CD4-positive, alpha-beta T cell treated with Interleukin-1 beta for 1 hour (primary cell): ENCODE measurements at places on chromosomes 1 and 21.

- peak; percentile 40 for DNase-seq
Observed at GRCh38 chr21:42195378-42196031, 23.4 kb upstream of the ABCG1 start.

- DNase-seq: no peak
Observed at GRCh38 chr1:109882288-109883245, 28.1 kb upstream of the CSF1 start.

- no peak for DNase-seq
Observed at GRCh38 chr1:200364831-200365230, 45.0 kb downstream of the ZNF281 start.

GRCh38 chr1:76770979-76771378 lies 96.3 kb upstream of the ST6GALNAC5 start:
- no peak for DNase-seq

GRCh38 chr1:169019419-169020058 lies 87.0 kb upstream of the ATP1B1 start:
- no peak for DNase-seq

DNA sequence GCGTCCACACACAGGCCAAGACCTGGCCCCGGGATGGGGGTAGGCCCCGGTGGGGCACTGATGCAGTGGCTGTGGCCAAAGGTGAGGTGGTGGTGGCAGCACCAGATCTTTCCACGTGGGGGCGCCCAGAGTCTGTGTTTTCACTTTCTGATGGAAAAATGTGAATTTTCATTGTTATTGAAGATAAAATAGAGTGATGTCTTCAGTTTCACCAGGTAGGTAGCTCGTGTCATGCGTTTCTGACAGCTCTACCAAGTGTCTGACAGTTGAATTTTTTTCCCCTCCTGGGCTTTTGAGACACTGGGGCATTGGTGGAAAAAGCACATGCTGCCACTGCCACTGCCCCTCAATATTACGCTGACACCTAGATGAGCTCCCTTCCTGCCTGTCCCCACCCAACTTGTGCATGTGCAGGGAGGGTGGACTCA lies 40.0 kb upstream of the MAGOH start:
- peak; percentile 68 for DNase-seq

DNA sequence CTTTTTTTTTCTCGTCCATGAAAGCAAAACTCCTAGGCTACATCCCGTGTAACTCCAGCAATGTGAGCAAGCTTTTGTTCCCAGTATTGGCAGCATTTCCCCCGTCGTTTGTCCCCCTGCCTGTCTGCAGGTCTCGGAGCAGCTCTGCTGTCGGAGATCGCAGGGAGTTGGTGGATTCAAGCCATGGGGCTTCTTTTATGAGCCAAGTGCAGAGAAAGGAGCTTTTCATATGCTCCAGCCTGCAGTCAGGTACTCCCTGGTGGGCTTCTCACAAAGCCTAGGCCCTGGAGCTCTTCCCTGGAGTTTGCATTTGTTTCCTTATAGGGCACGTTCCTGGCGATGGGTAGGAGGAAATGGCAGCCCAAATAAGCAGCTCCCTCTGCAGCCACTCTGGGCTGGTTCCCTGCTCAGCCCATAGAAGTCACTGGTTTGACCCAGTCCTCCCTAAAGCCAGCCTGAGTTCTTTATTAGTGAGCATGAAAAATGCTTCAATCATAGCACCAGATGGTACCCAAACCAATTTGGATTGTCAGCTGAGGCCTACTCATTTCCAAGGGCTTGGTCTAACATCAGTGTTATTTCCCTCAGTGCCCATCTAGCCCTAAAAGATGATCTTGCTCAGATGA lies 78.3 kb downstream of the NUF2 start:
- no peak for DNase-seq

DNA sequence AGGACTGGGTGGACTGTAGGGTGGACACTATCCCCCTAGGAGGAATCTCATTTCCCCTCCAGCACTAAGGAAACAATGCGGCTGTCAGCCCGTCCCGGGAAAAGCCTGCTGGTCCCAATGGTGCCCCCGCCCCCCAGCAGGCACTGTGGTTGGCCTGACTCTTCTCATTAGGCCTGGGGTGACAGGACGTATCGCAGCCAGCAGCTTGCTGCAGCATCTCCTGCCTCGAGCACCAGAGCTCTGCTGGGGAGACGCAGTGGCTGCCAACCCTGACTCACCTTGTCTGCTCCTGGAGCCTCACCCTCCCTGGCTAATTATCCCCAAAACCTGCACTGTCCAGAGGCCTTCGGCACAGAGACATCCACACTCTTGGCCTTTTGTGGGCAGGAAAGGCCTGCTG lies 115.1 kb upstream of the GJB5 start:
- DNase-seq: no peak

GRCh38 chr21:42492201-42492600 lies 3.8 kb downstream of the RSPH1 start:
- no peak for DNase-seq

DNA sequence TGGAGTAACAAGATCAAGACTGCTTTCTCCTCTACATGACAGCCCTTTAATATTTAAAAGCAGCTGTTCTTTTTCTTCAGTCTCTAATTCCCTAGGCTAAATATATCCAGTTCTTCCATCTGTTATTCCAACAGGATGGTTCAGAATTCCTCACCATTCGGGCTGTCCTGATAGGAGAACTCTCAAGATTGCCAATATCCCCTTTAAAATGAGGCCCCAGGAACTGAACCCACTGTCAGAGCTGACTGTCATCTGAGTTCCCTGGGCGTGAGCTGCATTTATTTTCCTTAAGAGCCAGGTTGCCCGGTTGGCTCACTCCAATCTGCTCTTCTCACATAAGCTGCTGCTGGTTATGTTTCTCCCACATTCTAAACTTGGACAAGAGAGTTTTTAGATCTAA lies 177.6 kb downstream of the MIS18A start:
- no peak for DNase-seq

DNA sequence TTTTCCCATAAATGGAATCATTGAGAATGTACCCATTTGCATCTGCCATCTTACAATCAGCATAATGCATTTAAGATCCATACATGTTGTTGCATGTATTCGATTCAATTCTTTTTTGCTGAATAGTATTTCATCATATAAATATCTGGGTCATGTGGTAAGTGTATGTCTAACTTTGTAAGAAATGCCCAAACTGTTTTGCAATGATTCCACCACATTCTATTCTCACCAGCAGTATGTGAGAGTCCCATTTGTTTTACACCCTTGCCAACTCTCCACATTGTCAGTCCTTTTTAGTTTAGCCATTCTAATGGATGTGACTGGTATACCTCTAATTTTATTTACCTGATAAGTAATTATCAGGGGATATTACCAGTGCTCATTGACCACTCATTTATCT lies 115.8 kb upstream of the PBX1 start:
- no peak for DNase-seq

DNA sequence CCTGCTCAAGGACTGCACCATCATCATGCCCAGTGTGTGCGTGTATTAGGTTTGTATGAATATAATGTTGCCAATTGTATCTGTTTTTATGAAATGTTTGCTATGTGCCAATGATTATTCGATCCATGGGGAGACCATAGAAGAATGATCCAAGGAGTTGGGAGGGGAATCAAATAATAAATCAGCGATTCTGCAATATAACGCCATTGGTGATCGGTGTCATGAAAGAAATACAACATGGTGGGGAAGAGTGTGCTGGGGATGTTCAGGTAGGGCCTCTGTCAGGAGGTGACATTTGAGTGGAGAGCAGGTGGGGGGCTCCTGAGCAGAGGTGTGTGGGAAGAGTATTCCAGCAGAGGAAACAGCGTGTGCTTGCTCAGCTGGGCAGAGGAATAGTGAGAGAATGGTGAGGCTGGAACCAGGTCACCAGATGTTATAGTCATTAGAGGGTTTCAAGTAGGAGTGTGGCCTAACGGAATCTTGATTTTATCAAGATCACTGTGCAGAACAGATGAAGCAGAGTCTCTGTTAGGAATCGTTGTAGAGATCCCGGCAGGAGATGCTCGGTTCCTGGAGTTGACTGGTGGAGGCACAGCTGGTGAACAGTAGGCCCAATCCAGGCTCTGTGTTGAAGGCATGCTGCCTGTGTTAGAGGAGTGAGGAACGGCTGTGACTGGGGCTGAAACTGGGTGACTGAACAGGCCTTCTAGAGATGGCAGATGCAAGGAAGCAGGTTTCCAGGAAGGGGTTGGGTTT lies 2.9 kb upstream of the ZNF496 start:
- no peak for DNase-seq

DNA sequence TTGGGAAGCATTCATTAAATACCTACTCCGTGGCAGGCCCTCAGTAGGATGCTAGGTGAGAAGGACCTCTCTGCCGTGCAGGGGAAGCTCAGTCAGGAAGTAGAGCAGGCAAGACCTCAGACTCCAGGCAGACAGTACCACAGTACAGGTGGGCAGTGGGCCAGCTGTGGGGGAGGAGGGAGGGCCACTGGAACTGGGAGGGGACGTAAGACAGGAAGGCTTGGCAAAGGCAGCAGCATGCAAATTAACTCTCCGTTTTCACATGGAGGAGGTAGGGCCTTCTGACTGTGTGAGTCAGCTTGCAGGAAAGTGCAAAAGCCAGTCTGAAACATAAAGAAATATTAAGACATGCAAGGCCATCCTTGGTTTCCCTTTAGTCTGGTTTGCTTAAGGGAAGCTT lies 157.7 kb downstream of the TRIM33 start:
- no peak for DNase-seq

GRCh38 chr1:30691480-30691879 lies 31.9 kb downstream of the MATN1 start:
- no peak for DNase-seq

- no peak for DNase-seq
Observed at GRCh38 chr1:214941061-214941460, 141.5 kb upstream of the KCNK2 start.

GRCh38 chr1:183604038-183604808 lies 14.0 kb upstream of the NCF2 start:
- DNase-seq: peak; percentile 76

DNA sequence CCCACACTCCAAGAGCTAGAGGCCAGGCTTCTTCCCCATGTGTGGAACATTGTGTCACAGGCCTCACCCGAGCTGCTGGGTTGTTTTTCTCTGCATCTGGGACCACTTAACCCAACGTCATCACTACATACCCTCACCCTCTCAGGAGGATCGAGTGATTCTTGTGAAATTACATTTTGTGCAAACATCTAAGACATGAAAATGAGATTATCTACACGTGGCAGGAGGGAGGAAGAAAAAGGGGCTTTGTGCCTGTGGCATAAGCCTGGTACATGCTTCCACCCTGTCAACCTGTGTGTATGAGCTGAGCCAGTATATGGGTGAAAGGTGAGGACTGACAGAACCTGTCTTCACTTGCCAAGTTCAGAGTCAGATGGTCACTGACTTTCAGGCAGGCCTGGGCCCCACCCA lies 1.6 kb downstream of the CPT2 start:
- no peak for DNase-seq

DNA sequence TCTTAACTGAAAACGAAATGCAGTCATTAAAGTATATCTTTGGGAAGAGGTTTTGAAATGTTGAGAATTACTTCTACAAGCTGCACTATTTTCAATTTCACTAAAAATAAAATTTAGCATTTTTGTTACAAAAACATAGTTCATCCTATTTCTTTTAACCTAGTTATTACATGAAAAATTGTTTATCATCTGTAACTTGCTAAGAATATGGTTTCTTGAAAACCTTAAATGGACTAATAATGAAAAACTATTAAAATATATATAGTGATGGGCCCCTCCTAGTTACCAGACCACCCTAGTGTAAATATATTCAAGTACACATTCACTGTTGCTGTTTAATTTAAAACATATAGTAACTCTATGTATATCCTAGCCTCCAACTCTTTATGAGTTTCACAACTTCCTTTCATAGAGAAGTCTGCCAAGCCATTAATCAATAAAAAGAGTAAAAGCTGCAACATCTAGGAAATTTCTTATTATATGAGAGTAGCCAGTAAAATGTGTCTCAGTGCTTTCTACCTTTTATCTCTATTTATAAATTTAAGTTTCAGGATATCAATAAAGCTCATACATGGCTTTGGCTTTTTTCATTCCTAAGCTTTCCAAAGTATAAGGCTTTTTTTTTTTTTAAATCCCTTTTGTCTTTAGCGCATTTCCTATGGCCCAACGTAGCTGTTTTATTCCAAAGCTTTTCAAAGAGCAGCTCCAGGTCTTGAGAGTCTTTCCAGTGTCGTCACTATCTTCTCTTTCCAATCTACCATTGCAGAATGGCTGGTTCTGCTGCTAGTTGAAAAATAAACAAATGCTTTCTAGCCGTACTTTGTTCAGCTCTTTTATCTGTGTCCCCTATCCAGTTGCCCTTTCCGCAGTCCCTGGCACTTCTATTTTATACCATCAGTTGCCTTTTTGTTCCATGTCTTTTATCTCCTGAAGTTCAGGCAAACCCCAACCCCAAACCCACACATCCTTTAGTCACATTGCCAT lies 6.5 kb downstream of the IRF2BP2 start:
- DNase-seq: no peak

DNA sequence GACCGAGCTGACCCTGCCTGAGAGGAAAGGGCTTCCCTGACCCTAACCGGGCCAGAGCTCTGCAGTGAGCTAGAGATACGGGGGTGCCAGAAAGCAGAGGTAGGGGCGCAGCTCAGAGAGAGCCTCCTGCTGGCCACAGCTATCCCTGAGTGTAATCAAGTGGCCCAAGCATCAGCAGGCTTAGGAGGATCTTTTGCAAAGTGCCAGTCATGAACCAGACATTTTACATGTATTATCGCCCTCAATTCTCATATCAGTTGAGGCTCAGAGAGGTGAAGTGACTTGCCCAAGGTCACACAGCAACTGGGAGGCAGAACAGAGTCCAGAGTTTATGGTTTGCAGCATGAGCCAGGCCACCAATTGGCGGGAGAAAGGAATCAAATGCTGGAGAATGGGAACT lies 7.0 kb upstream of the ID3 start:
- DNase-seq: no peak
